Hepatocyte (in vitro differentiated cells): ENCODE measurements at places on chromosomes 3 and 15.

- DNase-seq, result no peak
These were observed 17.8 kb upstream of the MCCC1 start for GRCh38 chr3:183117056-183117455.

GRCh38 chr15:64144192-64144564, 7.4 kb upstream of the SNX22 start:
- no peak for DNase-seq

GRCh38 chr3:16798738-16799137, 86.0 kb upstream of the PLCL2 start:
- DNase-seq, result no peak

GRCh38 chr3:138468886-138469285, 34.5 kb downstream of the ESYT3 start:
- no peak for DNase-seq
